ENCODE measurements at places on chromosomes 3 and 15.

GRCh38 chr15:55475842-55476241, 32.2 kb downstream of the DNAAF4 start:
- no peak for DNase-seq

DNA sequence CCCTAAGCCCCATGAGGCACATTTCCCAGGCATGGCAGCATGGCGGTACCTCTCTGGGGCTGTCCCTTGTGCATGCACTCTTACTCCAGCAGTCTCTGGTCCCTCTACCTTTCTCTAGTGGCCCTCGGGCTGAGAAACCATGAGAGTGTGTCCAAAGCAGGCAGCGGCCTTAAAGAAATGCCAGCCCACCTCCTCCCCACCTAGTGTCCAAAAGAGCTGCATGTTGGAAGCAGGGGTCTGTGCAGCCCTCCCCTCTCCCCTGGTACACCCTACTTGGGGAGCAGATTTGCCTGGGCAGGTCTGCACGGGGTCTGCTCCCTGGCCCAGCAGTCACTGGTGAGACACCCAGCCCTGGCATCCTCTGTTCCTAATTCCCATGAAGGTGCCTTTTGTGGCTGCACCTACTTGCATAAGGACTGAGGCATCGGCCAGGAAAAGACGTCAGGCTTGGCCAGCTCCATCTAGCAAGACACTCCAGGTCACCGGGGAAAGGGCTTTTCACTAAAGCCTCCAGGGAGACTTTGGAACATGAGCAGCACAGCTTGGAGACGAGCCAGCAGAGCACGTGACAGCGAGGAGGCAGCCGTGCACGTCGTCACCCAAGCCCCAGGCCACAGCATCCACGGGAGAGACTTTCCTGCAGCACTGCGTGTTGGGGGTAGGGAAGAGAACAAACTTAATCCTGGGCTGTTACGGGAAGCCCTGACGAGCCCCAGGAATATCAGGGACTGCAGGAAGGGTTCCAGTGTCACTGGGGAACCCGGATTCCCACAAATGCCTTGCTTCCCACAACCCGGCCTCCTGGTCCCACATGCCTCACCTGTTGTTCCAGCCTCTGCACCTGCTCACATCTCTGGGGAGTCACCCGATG, 38.8 kb downstream of the TM2D3 start:
- DNase-seq: no peak

GRCh38 chr3:29557186-29557585, 276.3 kb downstream of the RBMS3 start:
- DNase-seq: no peak

GRCh38 chr3:184355261-184356040, 6.0 kb downstream of the CLCN2 start:
- DNase-seq: no peak

GRCh38 chr3:16401273-16401672, 112.2 kb downstream of the RFTN1 start:
- DNase-seq: no peak
